ENCODE measurements at places on chromosomes 12 and 14.
A peak's percentile ranks its signal among the peaks of the same experiment; 100 is the strongest.

DNA sequence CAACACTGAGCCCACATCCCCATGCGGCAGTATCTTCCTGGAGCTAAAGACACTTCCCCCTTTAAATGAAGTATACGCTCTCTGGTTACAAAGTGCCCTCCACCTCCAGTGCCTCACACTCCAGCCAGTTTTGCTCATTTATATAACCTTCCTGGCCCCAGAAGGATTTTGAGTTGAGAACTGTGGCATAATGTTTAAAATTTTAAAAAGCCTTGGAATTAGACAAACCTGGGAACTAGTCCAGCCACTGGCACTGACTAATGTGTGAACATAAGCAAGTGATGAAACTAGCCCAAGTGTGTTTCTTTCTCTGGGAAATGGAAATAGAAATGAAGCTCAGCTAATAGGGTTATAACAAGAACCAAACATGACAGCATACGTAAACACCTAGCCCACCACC lies 723.7 kb upstream of the USP15 start:
- no peak for DNase-seq

GRCh38 chr12:124115976-124116690 lies 143.1 kb downstream of the ZNF664 start:
- no peak for DNase-seq

DNA sequence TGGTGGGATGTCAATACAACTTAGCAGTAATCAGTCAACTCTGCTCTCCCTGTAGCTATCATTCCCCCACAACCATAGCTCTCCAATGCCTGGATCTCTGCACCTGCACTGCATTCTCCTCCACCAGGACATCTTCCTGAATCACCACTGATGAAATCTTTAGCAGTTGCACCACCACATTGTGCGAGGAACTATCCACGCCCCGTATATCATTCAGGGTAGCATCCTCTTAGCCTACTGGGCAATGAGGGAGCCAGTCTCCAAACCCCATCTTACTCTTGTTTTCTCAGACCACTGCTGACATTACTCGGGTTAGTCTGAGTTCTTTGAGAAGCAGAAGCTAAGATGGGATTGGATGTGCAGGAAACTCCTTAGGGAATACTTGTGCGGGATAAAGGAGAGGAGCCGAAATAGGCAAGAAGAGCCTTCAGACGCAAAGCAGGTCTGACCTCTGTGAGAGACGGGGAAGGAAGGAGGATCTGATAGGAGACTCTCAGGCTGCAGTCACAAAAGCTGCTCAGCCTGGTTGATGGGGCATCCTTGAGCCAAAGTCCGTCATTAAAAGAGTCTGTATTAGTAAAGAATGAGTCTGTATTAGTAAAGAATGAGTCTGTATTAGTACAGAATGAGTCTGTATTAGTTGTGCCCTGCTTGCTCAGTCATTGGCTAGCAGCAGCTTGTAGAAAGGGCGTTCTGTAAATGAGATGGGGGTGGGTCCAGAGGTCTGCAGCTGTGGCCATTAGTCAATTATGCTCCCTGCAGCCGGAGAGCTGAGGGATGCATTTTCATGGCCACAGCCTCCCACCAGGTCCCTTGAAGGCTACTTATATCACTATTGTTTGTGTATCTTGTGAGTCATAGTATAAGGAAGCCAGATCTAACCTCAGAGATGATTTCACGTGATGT lies 49.6 kb upstream of the RASSF3 start:
- no peak for DNase-seq

DNA sequence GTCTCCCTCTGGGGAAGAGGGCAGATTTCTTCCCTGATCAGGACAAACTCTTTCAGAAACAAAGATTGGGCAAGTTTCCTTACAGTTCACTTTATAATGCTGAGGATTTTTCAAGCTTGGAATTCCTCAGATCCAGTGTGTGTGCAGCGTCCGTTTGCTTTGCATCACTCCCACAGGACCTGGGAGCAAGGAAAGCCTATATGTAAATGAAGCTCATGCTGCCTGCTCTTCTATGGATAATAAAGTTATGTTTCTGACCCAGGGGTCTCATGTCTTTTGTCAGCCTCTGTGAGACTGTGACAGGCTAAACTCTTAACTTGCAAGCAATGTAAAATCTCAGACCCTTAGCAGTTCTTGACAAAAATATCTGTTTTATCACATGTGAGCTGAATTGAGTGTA lies 41.6 kb downstream of the TRHDE start:
- DNase-seq, result no peak

- DNase-seq, result no peak
Measured at GRCh38 chr14:64688031-64688430, 16.2 kb upstream of the PLEKHG3 start.

DNA sequence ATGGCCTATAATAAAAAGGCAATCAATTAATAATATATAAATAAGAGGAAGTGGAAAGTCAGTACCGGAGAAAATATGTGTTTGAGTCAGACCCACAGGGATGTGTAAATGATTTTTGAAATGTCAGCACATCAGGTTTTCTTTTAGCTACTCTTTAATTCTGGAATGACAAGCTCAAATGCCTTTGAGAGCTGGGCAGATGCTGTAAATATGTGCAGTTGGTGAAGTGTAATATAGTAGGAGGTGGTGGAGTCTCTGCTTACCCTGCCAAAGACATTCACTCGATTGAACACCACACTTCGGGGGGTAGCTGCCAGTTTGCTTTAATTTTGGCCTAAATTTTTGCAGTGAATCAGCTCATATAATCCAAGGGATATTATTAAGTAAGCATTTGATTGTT lies 93.0 kb downstream of the PLEKHA5 start:
- DNase-seq, result no peak

- DNase-seq, result peak; percentile 4
Measured at GRCh38 chr14:45810152-45810872, 557.3 kb upstream of the MIS18BP1 start.

GRCh38 chr14:57078054-57078453 lies 190.7 kb downstream of the EXOC5 start:
- DNase-seq, result no peak

- no peak for DNase-seq
Measured at GRCh38 chr12:58030566-58031279, 89.4 kb downstream of the ATP23 start.

DNA sequence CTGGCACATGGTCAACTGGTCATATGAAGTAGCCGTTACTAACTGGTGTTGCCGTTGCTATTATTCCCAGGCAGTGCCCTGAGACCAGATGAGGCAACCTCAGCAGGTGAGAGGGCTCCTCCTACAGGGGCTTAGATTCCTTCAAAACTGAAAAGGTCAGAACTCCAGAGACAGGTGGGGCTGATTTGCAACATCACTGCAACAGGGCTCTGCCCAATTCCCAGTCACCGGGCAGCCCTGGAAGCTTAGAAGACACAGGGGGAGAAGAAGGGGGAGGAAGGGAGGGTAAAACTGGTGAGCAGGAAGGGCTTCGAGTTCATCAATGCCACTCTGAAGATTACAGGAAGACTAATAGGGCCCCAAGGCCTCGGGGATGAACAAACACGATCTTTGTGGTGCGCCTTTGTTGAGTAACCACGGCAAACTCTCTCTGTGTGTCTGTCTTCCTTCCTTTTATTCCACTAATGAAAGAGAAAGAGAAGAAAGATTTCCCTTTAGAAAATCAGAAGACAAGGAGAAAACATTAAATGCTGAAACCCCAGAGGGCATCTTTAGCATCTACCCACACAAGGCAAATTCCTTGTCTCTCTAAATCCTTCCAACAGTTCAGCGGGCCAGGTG lies 749.1 kb upstream of the TBX3 start:
- DNase-seq, result no peak

Data from NAMALWA (cell line).